Renal pelvis (tissue), 12 donors: ENCODE measurements at places on chromosomes 7 and 10. TPM values are rescaled to one million over a fixed set of nuclear protein-coding genes. Genes with fewer than 3 reads are reported as not detected.

DNA sequence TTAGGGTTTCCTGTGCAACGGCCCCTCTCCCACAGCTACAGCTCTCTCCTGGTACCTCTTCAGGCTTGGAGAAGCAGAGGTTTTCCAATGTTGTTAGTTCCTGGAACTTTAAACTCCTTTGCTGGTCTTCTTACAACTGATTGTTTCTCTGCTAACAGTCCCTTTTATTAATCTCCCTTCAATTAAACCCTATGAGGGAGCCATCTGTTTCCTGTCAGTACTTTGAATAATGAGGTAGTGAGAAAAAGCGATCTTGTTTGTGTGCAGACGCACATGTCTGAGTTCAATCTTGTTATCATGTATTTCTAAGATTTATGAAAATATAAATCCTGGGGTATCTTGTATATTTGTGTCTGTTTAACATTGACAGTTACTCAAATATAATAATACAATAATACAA is 102.4 kb downstream of the MDFIC start:
- DNase-seq: no peak

Gene UBN2
- 11.9 TPM for polyA plus RNA-seq

Gene SPOCK2
- 156 TPM for polyA plus RNA-seq

DNA sequence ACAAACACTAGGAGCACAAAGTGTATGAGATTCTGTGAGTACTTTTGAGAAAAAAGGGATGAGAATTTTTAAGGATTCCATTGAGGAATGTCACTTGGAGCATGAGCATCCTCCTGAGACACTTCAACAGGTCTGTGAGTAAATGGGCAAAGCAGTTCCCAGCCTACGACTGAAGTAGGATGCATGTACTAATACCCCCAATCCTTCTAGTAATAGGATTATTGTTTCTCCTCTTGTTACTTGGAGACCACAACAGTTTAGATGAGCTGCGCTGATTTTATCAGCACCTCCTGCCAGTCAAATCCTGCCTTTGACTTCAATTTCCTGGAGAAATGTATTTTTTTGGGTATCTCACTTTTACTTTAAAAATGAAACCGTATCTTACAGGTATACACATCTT is 820 bp downstream of the BBS9 start:
- DNase-seq: peak; percentile 7

Gene WDFY4
- 2.4 TPM for polyA plus RNA-seq

- DNase-seq: no peak
Measured at GRCh38 chr7:158602905-158603772, 15.5 kb upstream of the PTPRN2 start.

Gene LRRC61
- polyA plus RNA-seq: 30.3 TPM

Gene ACTL6B
- 0.09 TPM for polyA plus RNA-seq

Gene NFKB2
- polyA plus RNA-seq: 21.4 TPM

GRCh38 chr7:80475383-80475782 is 36.5 kb downstream of the GNAT3 start:
- DNase-seq: no peak

DNA sequence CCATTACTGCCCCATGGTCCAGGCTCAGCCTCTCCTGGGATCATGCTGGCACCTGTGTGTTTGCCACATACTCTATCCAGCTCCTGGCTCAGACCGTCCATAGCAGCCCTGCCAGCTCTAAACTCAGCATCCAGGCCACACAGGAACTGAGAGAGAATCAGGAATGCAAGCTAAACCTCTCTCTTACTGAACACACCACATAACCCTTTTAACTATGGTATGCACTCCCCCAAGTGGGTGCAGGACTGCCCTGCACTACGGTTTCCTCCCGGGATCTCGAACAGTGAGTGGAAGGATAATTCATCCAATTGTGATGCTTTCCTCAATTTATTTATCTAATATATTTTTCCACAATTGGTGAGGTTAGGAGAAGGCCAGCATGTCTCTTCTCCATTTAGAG is 17.1 kb upstream of the ZNF800 start:
- DNase-seq: no peak

- DNase-seq: no peak
Measured at GRCh38 chr7:100679129-100679926, 5.8 kb downstream of the GNB2 start.

Gene ZP3
- polyA plus RNA-seq: 3.3 TPM

Gene ANKRD61
- 2.7 TPM for polyA plus RNA-seq

DNA sequence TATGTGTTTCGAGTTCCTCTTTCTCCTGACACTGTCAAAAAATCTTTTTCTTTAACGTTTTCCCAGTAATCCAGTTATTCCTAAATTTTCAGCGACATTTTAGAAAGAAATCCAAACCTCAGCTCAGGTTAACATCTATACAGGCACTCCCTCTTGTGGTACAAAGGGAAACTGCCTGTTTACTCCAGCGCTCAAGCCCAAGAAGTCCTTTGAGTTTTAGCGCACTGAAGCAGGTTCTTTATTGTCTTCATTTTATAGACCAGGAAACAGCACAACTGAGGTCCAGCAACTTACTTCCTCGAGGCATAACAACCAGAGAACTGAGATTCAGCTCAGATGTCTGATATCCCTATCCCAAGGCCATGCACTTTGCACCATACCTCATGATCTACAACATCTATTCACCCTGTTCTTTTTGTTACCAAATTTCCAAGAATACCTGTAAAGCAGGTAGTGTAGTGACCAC is 287.2 kb upstream of the MKLN1 start:
- DNase-seq: peak; percentile 57

DNA sequence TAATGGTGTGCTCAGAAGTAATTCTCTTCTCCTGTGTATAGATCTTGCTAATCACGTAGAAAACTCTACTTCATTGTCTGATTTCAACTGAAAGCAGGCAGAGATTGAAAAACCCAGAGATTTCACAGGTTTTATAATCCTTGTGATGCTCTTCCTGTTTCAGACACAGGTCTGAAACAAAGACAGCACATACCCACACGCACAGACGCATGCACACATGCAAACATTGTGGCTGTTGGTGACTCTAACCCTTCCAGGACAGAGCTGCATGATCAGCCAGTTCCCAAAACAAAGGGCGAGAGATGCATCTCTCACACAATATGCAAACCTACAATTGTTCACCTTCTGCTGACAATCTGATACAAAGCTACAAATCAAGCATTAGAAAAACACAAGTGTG is 11.1 kb upstream of the TFEC start:
- no peak for DNase-seq

Gene ASB10
- polyA plus RNA-seq: not detected

Gene AKR1B1
- 106 TPM for polyA plus RNA-seq

- no peak for DNase-seq
Measured at GRCh38 chr10:110330675-110331074, 26.0 kb upstream of the SMNDC1 start.

- DNase-seq: no peak
Measured at GRCh38 chr10:109588259-109588658, 335.1 kb downstream of the XPNPEP1 start.

Gene HOXA10
- polyA plus RNA-seq: 148 TPM

DNA sequence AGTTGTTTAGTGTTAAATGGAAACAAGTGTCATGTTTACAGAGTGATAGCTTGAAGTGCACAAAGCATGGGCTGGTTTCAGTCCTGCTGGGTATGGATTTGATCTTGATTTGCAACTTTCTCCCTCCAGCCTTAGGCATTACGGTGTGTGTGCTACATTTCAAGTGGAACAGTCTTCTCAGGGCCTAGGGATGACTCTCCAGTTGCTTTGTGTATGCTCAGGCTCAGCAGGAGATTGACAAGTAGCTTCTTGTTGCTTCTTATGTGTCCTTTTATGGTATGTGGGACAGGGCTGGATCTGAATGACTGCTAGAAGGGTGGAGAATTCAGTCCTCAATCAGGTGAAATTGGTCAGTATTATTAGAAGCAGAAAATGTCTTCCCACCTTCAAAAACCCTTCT is 51.3 kb upstream of the PLEKHA1 start:
- no peak for DNase-seq

- no peak for DNase-seq
Measured at GRCh38 chr7:33760834-33761233, 144.5 kb upstream of the BMPER start.

DNA sequence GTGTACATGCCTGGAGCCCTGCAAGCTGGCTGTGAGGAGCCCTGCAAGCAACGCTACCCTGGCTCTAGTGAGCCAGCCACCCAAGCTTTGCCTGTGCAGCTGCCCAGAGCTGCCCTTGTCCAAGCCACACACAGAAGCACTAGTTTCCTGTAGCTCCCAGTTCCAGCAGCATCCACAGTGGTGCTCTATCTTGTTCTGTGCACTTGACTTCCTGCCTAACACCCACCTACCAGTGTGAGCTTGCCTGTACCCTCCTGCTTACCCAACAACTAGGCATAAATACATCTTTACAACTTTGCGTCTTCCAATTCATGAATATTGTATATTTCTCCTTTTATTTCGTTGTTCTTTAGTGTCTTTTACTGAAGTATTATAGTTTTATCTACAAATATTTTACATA is 32.2 kb upstream of the ZNF518A start:
- no peak for DNase-seq

Gene DOCK4
- 26.3 TPM for polyA plus RNA-seq

- DNase-seq: no peak
Measured at GRCh38 chr10:11425296-11425610, 186.2 kb downstream of the USP6NL start.

DNA sequence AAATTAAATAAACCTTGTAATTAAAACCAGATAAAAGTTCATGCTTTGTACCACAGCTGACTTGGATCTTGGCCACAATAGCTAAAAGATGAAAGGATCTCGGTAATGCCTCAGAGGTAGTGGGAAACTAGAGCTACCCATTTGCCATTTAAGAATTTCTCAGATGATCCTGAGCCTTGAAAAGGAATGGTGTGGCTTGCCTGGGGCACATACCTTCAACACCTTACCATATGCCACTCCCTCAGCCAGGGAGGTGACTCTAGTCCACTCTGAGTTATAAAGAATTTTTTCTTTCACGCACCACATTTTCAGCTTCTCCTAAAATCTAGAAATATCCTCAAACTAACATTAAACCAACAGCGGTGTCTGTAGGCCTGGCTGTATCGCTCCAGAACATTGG is 516.3 kb upstream of the TEX47 start:
- no peak for DNase-seq

GRCh38 chr10:373015-373414 is 237.8 kb downstream of the ZMYND11 start:
- no peak for DNase-seq
